ENCODE measurements at places on chromosomes 2 and 18.

GRCh38 chr2:182621191-182621590 lies 94.9 kb upstream of the DNAJC10 start:
- DNase-seq = no peak

- no peak for DNase-seq
These were observed 29.3 kb downstream of the UBE2F start for GRCh38 chr2:237996021-237996593.

DNA sequence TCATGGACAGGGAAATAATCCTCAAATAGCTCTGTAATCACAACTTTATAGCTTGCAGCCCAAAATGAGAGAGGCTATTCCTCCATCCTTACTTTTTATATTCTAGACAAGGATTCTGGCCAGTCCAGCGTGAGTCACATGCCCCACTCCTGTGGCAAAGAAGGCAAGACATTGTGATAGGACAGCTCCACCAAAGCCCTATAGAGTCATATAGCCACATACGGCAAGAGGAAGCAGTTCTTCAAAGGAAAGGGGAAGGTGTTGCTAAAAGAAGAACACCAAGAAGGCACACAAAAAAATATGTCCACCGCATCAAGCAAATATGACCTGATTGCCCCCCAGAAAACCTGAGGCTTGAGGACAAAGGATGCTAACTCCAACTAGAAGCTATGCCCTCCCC lies 3.4 kb upstream of the GFPT1 start:
- no peak for DNase-seq

DNA sequence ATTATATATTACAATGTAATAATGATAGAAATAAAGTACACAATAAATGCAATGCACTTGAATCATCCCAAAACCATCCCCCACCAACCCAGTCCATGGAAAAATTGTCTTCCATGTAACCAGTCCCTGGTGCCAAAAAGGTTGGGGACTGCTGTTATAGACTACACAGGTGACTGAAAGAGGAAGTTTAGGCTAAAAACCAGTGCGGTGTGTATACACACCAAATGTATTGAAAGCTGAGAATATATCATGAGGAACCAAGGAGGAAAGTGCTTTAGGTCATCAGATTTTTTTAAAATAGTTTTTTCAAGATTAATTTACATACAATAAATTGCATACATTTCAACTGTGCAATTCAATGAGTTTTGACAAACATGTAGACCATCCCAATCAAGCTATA lies 20.5 kb upstream of the C1D start:
- DNase-seq = no peak

- no peak for DNase-seq
These were observed 262.0 kb downstream of the MEIS1 start for GRCh38 chr2:66696886-66697285.

GRCh38 chr2:96267159-96267971 lies 1.3 kb downstream of the CIAO1 start:
- peak; percentile 17 for DNase-seq

DNA sequence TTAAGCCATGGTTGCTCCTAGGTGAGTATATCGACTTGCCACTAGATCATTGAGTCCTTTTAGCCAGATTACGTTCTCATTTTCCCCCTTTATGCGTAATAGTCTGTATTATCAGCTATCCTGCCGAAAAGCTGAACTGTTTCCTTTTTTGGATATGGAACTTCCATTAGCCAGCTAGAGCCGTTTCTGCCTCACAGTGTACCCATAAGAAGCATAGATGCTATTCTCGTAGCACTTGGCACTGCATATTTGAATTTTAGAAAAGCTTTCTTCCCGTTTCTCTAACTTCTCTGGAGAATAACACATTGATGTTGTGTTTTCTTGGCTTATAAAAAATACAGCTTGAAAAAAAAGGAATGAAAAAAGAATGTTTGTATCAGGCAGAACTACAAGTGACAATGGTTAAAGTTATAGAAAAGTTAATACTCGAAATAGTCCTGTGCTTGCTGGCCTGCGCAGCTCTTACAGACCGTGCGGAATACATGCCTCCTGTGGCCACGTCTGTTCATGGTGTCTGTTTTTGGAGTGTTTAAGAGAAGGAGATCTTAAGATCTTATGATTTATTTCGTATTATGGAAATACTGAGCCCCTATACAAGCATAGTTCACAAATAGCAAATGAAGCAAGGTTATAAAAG lies 710 bp downstream of the DUSP19 start:
- no peak for DNase-seq

DNA sequence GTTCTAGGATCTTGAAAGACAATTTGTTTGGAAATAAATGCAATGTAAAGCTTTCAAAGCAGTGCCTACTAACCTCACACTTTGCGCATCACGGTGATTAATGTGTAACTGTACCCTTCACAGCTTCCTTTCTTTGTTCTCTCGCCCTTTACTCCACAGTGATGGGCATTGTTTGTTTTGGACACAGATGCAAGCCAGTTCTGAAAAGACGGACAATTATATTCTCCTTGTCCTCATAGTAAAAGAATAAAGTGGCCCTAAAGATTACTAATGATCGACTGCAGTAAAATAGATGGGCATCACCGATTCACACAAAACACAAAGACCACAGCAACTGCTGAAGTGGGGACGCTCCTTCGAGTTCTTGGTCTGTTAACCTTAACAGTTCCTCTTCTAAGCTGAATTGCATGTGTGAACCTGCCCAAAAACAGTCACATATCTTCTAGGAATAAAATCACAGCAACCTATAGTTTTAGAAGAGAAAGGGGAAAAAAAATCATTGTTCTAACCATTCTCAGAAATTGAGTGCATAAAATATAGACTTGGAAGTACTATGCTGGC lies 7.7 kb downstream of the L3MBTL4 start:
- no peak for DNase-seq

GRCh38 chr2:19815746-19816145 lies 86.0 kb downstream of the TTC32 start:
- DNase-seq = no peak

- no peak for DNase-seq
These were observed 282.1 kb downstream of the ZNF516 start for GRCh38 chr18:76212960-76213359.

- no peak for DNase-seq
These were observed 10.3 kb upstream of the SNED1 start for GRCh38 chr2:240988146-240988545.

- DNase-seq = no peak
These were observed 4.1 kb upstream of the ZNF397 start for GRCh38 chr18:35236571-35237363.

DNA sequence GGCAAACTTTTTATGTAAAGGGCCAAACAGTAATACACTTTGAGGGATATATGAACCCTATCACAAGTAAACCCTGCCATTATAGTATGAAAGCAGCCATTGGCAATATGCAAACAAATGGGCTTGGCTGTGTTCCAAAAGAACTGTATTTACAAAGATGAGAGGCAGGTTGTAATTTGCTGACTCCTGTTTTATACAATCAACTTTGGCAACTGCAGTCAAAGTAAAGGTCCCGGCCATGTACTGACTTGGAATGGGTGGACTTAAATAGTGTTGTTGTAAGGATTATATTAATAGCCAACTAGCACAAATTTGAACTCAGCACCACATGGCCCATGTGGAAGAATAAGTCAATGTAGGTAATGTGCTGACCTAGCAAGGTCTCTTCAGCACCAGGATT lies 223.4 kb downstream of the WDPCP start:
- DNase-seq = no peak

- no peak for DNase-seq
These were observed 3.2 kb downstream of the KLHL14 start for GRCh38 chr18:32769586-32770053.

DNA sequence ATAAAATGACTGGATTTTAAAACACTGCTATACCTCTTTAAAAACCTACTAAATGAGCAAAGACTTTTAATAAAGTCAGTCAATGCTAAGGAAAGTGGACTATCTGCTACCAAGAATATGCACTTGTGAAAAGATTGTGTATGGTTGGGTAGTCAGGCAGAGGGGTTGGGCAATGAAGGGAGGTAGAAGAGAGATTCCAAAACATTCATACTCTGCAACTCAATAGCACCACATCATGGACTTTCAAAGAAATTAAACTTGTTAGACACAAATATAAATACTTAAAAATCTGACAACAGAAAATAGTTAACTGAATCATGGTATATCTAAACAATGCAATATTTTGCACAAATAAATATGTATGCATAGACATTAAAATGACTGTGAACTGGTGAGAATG lies 139.9 kb upstream of the MAPRE2 start:
- no peak for DNase-seq

GRCh38 chr18:45962461-45962860 lies 4.7 kb downstream of the EPG5 start:
- DNase-seq = no peak

DNA sequence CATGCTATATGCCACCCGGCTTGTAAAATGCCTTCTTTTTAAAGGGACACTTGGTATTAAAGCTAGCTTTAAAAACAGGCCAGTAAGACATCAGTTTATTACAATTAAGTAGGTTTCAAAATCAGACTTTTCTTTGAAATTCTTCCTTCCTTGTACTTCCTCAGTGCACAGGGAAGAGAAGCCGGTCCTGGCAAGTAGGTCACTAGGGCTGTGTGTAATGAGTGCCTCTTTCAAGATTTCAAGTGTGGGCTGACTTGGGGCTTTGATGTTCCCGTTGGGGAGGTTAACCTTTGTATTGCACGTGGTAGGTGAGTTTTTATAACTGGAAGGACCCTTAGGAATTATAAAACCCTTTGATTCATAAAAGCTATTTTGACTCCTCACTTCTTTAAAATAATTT lies 566.4 kb upstream of the ID2 start:
- no peak for DNase-seq

- DNase-seq = no peak
These were observed 28.4 kb downstream of the FBXO48 start for GRCh38 chr2:68438455-68439303.

DNA sequence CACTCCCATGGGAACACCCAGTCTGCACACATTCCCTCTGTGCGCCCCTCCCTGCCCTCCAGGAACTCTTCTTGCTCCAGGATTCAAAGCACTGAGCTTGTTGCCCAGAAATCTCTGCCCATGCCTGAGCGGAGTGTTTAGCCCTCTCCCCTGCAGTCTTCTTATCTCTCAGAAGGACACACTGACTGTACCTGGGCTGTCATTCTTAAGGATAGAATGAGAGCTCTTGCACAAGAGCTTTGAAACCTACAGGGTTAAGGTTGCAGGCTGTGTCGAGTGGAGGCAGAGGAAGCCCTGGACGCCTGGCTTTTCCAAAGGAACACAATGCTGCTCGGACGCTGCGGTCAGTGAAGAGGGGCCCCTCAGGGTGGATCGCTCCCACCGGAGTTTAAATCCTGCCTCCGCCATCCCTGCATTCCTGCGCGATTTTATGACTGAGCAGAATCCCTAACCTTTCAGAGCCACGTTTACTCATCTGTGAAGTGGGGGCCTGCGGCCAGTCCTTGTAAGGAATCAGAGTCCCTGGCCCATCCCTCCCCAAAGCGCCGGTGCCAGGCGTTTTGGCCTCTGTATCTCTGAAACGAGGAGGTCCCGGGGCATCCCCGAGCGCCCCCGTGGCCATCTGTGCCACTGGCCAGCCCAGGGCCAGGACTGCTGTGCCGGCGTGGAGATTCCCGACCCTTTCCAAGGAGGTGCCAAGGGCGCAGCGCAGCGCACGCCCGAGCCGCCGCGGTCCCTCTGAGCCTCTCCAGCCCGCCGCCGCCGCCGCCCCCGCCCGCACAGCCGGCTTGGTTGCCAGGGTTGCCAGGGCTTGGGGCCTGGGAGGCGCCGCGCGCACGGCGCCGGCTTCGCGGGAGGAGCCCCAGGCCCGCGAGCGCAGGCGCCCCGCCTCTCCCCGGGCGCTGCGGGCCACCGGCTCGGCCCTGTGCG lies 58.9 kb downstream of the FAM168B start:
- peak; percentile 50 for DNase-seq

DNA sequence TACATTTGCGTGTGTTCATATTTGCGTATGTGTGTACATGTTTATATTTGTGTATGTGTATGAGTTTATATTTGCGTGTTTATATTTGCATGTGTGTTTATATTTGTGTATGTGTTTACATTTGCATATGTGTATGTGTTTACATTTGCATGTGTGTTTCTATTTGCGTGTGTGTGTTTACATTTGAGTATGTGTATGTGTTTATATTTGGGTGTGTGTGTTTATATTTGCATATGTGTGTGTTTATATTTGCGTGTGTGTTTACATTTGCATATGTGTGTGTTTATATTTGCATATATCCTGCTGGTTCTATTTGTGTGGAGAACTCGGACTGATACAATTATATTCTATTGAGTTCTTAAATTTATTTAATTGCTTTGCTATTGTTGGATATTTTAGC lies 115.2 kb upstream of the CTDP1 start:
- no peak for DNase-seq

DNA sequence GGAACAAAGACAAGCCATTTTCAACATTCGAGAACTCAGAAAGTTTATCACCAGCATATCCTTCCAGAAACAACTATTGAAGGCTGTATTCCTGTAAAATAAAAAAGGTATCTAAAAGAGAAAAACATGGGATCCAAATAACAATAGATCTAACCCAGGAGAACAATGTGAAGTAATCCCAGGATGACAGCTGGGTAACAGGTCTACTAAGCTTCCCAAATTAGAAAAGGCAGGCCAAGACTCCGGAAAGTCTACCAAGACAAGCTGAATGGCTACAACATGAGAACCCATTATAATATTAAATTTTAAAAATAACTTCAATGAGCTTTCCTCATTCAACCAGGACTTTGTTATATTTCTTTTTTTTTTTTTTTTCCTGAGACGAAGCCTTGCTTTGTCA lies 6.5 kb downstream of the PIAS2 start:
- no peak for DNase-seq

DNA sequence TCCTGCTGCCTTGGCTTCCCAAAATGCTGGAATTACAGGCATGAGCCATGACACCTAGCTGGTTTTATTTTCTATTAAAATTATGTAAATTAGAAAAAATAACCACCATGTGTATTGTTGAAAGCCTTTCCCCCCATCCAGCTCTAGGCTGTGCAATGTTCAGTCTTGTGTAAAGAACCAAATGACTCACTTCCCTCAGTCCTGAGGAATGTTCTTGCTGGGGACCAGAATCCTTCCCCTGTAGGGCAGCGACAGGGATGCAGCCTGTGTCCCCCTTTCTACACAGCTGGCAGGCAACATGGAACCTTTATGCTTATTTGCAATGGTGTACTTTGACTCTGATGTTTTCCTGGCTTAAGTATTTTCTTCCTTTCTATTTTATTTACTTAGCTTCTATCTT lies 29.4 kb downstream of the AOX1 start:
- DNase-seq = no peak
